CD4-positive, alpha-beta memory T cell (primary cell): ENCODE measurements at places on chromosomes 1 and 21.

DNA sequence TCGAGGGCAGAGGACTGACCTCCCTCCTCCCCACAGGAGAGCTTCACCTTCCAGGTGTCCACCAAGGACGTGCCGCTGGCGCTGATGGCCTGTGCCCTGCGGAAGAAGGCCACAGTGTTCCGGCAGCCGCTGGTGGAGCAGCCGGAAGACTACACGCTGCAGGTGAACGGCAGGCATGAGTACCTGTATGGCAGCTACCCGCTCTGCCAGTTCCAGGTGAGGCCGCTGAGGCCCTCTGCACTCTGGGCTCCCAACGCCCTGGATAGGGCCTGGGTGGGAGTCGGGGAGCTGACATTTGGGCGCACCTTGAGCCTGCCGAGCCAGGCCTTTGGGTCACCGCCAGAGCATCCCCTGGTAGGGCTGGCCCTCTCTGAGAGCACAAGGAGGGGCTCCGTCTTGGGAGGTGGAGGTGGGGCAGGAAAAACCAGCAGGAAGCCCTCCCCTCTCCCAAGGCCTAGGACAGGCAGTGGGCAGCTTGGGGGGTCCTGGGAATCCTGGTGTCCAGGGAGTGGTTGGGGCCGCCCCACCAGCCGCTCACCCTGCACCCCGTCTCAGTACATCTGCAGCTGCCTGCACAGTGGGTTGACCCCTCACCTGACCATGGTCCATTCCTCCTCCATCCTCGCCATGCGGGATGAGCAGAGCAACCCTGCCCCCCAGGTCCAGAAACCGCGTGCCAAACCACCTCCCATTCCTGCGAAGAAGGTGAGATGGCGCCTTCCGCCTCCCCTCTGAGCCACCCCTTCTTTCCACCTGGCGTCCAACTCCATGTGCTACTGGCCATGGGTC, 65.1 kb downstream of the PIK3CD start:
- DNase-seq = no peak

DNA sequence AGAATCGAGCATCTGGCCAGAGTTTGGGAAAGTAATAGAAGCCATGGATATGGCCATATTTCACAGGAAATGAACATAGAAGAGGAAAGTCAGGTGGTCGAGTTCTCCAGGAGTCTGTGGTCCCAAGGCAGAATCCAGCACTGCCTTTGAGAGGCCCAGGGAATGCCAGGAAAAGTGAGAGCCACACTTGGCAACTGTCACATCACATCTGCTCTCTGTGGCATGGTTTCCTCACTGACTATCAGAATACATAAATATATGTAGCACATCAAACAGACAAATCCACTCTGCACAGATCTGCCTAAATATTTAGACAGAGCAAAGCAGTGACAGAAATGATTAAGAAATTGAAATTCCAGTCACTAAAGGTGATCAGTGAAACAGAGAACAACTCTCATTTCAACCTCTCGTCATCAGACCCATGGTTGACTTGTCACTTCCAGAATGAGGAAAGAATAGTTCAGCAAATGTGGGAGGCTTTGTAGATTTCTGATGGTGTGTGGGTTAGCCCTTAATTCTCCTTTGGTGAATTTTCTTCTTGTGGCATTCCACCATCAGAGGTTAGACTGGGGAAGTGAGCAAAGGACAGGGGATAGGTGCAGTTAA, 58.8 kb upstream of the MAN1A2 start:
- DNase-seq = no peak

- DNase-seq = peak; percentile 47
Observed at GRCh38 chr1:155127105-155127966, at the start of gene EFNA1. EFNA1 (plus strand) TSS chr1:155127876; CDS start chr1:155127978, 102 bp downstream.

DNA sequence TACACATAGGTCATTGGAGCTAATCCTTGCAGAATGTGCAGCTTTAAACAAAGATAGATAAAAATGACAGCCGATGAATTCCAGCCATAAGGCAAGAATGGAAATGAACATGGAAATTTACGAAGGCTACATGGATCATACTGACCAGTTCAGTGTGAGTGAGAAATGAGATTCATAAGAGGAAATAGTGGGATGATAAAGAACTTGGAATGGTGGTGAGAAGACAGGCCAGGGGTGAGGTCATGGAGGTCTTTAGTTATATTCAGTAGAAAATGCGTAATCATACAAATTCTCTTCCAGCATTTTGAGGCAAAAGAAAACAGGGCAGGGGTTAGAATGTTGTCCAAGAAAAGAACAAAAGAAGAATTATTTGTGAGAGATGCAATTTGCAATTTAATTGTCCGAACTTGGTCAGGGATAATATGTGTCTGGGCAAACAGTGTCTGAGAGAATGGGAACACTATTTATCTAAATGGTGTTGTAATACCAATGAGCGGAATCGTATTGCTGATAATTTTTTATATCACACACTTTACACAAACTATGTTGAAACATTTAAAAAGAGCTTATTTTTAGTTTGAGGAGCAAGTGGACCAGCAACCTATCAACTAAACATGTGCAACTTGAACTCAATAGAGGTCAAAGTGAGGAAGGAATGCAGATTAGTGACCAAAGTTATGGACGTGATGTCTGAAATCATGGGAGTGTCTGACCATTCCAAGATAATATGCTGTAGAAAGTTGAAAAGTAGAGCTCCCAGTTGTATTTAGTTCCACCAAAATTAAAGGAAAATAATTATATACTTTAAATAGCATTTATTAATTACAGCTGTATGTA, 739.0 kb upstream of the NCAM2 start:
- DNase-seq = no peak

- no peak for DNase-seq
Observed at GRCh38 chr1:234526922-234527321, 47.9 kb upstream of the TARBP1 start.
